Activated T-helper 1 cell treated with anti-CD3 and anti-CD28 coated beads, Interleukin-12 subunit alpha, Interleukin-12 subunit beta, Interleukin-2, Interleukin-4 antibody, amounts not matched to agents 30 ng/mL and 10 ng/mL and 1 ng/mL, durations not matched to agents 14 hours and 24 hours and 36 hours (primary cell): ENCODE measurements at places on chromosomes 12 and 14. TPM values are rescaled to one million over a fixed set of nuclear protein-coding genes. Genes with fewer than 3 reads are reported as not detected.

Gene SLC7A7
- 0.61 TPM in 1 of 2 replicates, not detected in the other for total RNA-seq

Gene GLTP
- 27.7 and 29.1 TPM in 2 replicates for total RNA-seq

Gene TAC3
- total RNA-seq: 0.34 TPM in 1 of 2 replicates, not detected in the other

Gene KRT77
- not detected in 2 replicates for total RNA-seq

- no peak for DNase-seq
These were observed 3.9 kb upstream of the RNU6-7 start for GRCh38 chr14:32197919-32198318.

GRCh38 chr12:64044191-64044590 is 177.9 kb downstream of the KICS2 start:
- DNase-seq: no peak

- no peak for DNase-seq
These were observed 426.9 kb upstream of the MIS18BP1 start for GRCh38 chr14:45679853-45680252.

DNA sequence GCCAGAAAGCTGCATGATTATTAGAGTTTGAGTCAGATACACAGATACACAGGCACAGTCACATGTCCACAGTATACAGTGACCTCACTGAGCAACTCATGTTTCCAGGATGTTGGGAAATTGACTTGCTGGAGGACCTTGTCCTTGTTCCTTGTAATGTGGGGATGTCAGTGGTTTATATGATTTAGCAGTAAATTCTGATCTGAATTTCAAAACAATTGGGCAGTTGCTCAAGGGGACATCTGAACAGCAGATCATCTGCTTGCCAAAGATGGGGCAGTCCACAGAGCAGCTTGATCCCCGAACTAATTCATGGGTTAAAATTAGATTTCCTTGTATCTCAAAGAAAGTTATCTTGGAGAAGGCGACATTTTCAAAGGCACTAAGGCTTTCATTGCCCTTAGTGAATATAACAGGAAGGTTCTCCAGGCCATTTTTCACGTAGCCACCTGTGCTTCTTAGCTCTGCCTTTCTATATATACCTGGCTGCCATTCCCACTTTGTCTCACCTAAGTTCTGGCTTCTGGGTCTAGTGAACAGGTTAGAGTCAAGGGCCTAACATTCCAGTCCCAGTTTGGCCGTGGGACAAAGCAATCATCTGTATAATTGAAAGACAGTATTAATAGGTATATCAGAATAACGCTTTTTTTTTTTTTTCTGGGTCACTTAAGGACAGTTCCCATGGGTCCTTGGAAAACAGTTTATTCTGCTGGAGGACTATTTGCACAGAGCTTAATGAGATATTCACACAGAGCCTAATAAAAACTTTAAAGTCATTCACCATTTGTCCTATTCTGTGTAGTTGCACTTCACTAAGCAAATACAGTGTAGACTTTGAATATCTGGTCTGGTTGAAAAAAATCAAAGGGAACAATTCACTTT is 64.9 kb upstream of the STRN3 start:
- DNase-seq: no peak

DNA sequence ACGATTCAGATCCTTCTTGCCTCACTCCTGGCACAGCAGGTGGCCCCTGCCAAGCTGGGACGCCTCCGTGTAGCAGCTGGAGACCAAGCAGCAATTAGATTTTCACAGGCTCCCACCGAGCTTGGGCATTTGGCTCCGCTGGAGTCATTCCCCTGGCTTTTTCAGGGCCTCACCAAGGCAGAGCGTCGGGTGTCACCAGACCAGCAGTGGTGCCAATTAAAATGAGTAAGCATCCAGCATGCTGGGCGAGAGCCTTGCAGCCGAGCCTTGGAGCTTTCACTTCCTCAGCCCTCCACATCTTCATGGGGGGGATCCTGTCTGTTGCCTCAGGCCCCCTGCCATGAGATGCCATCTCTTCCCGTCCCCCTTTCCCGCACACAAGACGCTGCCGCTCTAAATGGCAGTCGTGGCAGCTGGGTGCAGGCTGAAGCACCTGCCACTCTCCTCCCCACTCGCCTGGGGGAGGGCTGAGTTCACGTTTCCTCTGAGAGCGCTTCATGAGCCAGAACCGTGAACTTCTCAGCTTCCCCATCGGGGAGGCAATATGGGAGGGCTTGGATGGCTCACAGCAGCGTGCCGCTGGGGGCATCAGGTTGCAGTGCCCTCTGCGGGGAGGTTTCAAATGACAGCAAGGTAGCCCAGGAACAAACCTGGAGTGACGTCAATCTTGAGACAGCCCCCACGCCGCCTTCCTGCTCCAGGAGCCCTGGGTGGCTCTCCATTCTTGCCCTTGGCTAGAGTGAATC is 11.7 kb downstream of the TPCN1 start:
- peak; percentile 47 for DNase-seq

DNA sequence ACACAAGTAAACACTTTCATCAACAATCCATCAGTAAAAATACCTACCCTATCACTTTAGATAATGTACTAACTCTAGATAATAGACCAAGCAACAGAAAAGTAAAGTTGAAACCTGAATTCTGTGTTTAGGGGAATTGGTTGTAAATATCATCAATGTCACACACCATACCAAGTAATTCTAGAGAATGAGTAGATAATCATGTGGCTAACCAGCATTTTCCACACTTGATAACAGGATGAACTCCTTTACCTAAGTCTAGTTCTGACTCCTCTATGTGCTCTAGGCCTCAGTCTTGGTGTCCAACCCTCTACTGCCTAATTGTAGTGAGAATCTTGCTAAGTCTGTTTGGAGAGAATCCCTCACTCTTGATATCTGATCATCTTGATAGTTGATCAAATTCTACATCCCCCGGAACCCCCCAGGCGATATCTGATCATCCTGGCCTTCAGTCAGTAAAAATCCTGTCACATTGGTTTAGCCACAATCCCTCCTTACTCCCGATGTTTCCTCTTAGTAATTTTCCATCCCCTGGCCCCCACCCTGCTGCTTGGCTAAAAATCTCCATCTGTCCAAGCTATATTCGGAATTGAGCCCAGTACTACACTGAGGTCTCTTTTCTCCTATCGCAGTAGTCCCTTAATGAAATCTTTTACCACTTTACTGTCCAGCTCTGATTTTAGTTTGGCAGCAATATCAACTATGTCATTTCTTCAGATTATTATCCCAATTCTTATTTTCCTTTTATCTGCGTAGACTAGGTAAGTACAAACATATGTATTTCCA is 3.4 kb upstream of the SLCO1A2 start:
- DNase-seq: no peak

DNA sequence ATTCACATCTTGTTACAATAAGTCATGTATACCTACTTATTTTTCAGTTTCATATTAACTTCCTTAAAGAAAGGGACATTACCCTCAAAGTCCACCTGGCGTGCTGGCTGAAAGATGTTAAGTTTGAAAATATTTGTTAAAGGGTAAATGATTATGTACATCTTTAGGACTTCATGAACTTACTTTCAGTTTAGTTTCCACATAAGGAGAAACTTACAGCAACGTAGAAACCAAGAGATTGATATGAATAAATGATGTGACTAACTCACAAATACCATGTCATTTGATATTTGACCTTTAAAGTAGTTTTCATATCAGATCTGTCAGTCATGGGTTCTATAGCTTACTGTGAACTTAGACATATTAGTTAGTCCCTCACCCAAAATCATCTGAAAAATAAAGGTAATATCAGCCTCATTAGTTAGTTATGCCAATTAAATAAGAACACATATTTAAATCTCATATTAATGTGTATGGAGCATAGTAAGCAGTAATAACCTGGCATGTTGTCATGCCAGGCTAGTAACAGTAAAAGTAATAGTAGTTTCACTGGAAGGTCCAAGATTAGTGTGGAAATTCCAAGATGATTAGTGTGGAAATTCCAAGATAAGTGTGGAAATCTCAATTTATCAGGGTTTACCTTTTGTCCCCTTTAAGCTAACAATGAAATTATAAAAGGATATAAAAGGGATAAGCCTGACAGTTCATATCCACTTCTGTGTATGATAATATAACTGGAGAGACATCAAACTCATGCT is 1.9 kb upstream of the CLEC2D start:
- DNase-seq: no peak
